GM04503 (cell line): ENCODE measurements at places on chromosomes 2 and 18.

DNA sequence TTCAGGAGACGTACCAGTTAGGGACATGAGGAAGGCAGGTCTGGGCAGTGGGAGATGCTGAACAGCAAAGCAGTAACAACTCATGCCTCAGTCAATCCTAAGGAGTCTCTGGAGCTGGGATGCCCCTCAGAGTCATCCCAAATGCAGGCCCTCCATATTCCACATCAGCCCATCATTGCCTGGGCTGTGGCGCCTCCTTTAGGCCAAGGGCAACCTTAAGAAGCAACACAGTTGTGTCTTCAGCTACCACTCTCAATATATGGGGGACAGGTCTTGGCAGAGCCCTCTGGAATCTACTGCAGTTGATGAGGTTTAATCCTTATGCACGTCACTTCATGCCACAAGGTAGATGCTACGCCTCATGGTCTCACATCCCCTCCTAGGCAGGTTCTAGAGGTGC, 682.0 kb upstream of the RAB6C start:
- DNase-seq: no peak

- DNase-seq: no peak
These were observed 486.0 kb downstream of the ERBB4 start for GRCh38 chr2:212052412-212053159.

- DNase-seq: no peak
These were observed 47.0 kb downstream of the IWS1 start for GRCh38 chr2:127479219-127479825.

DNA sequence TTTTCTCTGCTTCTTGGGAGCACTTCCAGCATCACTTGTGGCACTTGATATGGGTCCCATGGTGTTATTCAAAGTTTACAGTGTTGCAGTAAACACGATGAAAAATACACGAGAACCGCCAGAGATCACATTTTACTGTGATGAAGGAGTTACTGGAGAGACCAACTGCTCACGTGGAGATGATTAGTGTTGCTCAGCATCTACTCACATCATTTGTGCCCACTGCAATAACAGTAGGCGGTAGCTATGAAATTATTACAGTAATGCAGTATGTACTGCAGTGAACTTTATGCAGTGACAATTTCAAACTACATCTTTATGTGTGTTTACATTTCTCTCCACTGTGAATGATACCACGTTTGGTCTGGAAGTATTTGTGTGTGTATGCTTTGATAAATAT, 93.5 kb downstream of the SLC4A3 start:
- no peak for DNase-seq

DNA sequence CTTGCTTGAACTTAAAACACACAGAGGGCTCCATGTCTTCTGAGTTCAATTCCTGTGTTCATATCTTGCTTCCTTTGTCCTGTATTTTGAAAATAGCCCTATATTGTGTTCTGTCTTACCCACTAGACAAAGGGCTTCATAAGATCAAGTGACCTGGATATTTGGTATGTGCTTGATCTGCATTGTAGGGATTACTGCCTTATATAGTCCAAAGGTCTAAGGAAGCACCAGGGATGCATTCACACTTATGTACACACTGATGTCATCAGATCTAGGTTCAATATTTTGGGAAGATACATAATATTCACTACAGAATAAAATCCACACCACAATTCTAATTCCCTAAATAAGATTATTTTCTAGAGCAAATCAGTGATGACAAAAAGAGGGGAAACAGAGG, 278.0 kb upstream of the KYNU start:
- no peak for DNase-seq

DNA sequence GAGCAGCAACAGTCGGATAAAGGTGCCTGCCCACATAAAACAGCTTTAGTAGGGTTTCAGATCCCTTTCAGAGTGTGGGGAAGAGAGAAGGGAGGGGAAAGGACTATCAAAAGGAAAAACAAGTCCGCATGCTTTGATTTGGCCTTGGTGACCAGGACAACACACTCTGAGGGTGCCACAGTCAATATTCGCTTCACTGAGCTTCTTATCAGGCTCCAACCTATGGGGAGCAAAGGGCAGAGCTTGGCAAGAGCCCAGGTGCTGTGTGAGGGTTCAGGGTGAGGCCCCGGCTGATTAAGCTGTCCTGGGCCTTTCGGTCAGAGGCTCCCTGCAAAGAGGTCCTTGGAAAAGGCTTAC, 237.4 kb upstream of the SMAD2 start:
- no peak for DNase-seq

DNA sequence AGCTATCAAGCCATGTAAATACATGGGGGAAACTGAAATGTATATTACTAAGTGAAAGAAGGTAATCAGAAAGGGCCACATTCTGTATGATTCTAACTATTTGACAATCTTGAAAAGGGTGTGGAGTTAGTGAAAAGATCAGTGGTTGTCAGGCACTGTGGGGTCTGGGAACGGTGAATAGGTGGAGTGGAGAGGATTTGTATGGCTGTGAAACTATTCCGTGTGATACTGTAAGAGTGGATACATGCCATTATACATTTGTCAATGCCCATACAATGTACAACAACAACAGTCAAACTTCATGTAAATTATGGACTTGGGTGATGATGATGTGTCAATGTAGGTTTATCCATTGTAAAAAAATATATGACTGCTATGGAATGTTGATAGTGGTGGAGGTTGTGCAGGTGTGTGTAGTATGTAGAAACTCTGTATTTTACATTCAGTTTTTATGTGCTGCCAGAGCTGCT, 1116.2 kb downstream of the SUCLG1 start:
- DNase-seq: no peak

GRCh38 chr2:128270672-128271596, 47.7 kb downstream of the HS6ST1 start:
- DNase-seq: no peak

DNA sequence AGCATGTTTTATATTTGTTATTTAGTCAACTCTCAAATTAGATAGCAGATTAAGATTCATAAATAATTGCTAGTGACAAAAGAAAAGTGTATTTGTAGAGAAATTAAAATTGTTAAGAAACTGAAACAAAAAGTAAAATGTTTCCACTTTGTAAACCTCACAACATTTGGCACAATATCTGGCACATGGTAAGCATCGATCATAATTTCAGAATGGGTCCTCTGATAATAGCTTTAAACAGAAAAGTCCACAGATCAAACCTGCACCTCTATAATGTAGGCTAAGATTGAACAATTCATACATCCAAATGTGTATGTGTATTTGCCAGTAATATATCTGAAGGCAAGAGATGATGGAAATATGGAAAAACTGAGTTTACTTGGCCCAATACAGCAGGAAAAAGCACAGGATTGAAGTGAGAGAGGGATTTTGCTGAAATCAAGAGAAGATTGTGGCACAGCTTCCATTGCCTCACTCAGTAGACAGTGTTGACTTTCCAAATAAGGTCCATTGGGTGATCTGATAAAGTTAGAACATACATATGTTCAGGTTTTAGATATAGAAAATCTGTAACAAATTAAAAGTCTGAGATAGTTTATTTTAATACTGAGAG, 39.4 kb downstream of the COBLL1 start:
- no peak for DNase-seq

- DNase-seq: peak; percentile 88
These were observed 24.4 kb downstream of the MBP start for GRCh38 chr18:77108001-77108692.

DNA sequence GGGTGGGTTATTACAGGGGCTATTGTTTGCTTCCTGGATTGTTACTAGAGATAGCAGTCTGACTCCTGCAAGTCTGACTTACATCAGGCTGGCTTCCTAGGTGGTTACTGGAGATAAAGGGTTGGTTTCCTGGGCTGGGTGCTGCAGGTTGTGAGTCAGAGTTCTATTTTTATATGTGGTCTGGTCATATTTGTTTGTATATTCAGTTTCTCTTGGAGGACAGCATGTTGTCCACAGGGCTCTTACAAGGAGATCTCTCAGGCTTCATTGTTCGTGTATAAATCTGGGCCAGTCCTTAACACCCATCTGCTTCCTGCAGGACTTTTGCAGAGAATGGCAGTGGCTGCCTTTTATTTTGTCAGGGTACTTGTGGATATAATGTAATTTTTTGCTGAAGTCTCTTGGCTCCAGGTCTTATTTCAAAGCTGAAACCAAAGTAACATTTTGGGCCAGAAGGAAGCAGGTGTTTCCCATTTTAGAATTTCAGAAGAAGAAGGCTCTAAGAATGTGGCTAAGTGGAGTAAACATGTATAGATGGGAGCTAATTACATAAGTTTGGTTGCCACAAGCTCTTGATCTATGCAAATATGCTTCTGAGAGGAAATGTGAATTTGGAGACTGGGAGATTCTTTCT, 65.9 kb upstream of the SLC16A14 start:
- DNase-seq: peak; percentile 42

- no peak for DNase-seq
These were observed 40.4 kb downstream of the COL3A1 start for GRCh38 chr2:189014449-189015138.

DNA sequence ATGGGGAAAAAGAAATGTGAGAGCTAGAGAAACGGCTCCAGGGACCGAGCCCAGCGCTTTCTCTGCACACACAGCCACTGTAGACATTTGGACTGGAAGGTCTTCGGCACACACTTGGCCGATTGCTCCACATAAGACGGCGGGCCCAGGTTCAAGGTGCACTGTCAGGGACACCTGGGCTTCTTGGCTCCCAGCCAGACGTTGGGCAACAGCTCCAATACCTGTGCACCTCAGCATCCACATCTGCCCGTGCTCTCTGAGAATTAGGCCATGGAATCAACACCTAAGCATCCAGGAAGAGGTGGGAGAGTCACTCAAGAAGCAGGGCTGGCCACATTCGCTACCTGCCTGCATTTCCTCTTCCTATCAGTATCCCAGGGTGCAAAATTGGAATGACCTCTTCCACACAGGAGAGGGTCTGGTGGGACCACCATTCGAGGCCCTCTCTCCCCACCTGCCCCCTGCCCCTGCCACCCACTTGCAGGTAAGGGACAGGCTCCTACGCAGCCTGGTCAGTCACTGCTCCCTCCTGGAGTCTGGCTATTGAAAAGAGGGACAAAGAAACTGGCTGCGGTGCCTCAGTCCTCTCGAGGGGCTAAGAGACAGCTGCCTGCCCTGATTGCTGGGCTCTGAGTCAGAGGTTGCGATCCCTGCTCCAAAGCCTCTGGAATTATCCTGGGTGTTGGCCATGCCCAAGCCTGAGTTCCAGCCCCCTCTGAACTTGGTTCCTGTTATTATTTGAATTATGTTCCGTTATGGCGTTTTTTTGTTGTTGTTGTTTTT, 40.1 kb upstream of the TAF1B start:
- DNase-seq: no peak

GRCh38 chr2:31239593-31240177, 5.7 kb downstream of the EHD3 start:
- DNase-seq: peak; percentile 74

GRCh38 chr2:65834771-65835475, 402.5 kb upstream of the SPRED2 start:
- DNase-seq: no peak

GRCh38 chr2:168500516-168500915, 44.4 kb downstream of the CERS6 start:
- DNase-seq: no peak

DNA sequence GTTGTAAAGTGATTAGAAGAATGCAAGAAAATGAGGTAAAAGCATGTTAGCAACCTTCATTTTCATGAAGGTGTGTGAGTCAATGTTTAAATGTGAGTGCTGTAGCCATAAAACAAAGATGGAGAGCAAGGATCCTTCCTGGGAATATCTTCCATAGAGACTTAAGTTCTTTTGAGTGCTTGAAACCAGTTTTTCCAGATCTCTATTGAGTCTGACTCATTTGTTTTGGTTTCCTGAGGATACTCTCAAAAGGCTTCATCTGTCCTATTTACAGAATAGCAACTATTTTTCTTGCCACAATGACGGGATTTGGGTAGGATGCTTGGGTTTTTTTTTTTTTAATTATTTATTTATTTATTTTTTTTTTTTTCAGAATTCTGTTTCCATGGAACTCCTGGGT, 45.9 kb upstream of the ASB1 start:
- DNase-seq: peak; percentile 70
